EH (cell line): ENCODE measurements at places on chromosomes 4 and X.

DNA sequence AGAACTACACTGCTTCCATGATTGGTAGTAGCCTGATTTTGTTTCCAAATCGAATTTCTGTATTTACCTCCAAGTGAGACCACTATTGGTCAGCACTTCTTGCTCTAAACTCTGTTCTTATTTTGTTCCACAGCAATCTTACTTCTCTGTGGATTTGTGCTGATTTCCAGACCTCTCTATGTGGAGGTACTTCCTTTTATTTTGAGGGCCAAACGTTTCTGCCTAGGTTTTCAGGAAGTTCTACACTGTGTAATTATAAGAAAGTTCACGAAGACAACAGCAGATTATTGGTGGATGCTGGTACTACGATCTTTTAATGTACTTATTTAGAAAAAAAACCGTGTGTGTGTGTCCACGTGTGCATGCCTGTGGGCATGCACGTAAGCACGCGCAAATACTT, 46.7 kb downstream of the DTHD1 start:
- no peak for DNase-seq

DNA sequence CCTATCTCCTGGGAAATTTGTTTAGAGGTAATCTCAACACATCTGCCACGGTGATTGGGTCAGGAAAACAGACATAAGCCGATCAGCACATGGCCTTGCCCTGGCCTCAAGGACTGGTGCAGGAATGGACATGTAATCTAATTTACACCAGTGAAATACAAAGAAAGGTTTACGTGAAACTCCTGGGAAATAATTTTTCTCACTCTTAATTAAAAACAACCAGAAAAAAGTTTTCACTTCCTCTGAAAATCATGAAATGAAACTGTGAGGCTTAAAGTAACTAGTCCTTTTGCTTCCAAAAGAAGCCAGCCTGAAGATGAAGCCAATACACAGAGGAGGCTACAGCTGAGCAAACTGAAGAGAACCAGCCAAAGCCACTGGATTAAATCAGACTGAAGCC, 154.1 kb upstream of the FAM241A start:
- no peak for DNase-seq

DNA sequence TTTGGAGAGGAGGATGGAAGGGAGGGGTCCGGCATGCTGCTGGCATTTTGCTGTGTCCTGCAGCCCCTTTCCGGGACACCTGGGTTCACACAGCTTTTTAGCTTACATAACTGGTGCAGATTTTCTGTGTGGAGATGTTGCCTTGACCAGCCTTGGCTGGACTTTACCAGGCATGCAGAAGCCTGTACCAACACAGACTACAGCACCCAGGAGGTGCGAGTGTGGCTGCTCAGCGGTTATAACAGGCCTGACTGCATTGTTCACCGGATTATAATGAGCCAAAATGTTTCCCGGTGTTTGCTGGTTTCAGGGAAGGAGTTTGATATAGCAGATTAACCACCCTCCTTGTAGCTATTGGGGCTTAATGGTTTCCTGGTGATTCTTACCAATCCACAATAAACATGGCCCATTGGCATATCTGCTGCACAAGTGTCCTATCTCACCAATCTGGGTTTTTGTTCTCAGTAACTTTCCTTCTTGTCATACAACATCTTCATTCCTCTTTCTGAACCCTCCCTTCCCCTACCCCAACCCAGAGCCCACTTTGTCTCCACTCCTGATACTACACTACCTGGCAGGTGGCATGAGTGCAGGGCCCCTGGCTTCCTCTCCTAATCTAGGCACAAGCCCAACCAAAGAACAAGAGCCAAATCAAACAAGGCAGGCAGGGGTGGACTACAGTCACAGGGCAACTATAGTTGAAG, 3.9 kb downstream of the RPL10 start:
- DNase-seq, result peak; percentile 37

DNA sequence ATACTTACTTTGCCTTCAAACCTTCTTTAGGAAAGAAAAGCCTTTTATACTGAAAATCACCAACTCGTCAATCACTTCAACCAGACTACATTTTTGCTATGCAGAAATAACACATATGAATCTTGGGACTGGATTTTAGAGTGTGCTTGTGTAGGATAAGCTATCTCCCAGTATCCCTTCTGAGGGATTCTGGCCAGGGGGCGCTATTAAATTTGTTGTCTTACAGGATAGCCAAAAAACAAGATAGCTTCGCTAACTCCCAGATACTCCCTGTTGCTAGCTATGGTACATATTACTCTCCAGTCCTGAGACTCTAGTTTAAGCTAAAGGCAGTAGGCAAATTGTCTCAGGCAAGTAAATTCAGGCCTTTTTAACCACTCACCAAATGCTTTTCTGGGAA, 167.2 kb downstream of the LHFPL1 start:
- DNase-seq, result no peak

- DNase-seq, result peak; percentile 95
Observed at GRCh38 chr4:19689511-19689910, 562.2 kb upstream of the SLIT2 start.
